ENCODE measurements at places on chromosomes 4 and X.

DNA sequence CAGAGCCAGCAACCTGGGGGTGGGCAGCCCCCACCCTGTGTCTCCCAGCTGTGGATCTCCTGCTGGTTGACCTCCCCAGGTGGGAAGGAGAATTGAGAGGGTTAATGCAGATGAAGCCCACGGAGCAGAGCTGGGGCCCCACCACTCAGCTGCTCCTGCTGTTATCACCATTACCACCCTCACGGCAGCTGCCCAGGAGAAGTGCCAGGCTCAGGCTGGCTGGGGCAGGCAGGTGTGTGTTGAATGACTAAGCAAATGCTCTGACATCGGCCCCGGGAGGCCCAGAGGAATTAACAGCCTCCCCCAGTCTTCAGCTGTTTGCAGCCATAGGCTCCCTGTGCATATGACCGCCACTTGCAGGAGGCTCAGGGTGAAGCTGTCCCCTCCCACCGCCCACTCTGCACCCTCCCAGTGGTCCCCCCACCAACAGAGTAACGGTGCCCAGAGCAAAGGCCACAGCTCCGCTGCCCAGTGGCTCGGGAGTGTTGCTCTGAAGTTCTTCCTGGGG, 133.8 kb downstream of the CPZ start:
- no peak for DNase-seq

DNA sequence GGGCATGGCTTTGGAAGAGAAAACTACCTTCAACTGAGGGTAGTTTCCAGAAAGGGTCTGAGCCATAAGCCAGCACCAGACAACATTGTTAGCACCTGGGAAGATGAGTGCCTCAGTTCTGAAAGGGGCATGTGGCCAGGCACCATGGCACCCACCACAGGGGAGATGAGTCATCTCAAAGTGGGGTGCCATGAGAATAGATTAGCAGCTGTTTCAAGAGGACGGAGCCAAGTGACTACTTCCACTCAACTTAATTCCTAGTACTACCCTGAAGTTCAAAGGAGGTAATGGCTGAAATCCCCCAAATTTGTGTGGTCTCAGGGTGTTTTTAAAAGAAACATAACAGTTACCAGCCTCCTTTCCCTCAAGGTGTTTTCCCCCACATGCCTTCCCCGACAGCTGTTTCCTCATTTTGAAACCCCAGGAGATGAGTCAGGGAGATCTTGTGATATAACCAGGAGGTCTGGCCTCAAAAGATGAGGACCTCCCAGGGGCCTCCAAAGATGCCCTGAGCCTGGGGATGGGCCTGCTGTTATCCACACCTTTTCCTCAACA, 27.8 kb upstream of the FTHL17 start:
- DNase-seq = no peak

- no peak for DNase-seq
Observed at GRCh38 chrX:14356401-14356800, 172.9 kb upstream of the GLRA2 start.

DNA sequence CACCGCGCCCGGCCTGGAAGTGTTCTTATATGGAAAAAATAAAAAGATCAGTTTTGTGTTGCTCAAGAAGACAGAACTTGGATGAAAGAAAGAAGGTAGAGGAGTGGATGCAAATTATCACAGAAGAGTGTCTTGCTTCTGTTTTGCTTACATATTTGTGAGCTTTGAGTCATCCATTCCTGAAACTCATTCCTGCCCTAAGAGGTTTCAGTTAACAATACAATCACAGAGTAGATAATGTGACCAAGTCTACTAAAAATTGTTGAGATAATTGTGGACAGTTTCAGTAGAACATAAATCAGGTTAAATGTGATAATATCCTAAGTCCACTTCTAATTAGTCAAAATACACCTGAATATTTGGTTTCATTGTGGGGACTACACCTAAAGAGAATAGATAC, 26.4 kb upstream of the LRCH2 start:
- no peak for DNase-seq
